Cerebellar nuclear complex (tissue), 1 donor: ENCODE measurements at places on chromosomes 11 and 22.

DNA sequence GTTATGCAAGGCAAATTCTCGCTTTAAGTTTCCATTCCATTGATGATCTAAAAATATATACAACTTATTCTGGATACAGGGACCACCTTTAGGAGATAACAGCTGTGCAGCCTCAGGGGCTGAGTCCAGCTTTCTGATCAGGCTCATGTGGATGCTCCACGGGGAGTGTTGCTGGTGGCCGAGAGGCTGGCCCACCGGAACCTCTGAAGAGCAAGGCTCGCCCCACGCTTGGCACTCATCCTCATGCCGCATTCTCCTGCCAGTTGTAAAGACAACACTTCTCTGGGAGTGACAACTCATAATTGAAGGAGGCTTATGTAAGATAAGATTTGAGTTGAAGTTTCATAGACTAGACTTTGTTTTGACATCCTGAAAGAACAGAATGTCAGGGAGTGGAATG, 123.5 kb downstream of the MPPED1 start:
- no peak for DNase-seq

GRCh38 chr22:45254388-45254787, 13.7 kb upstream of the KIAA0930 start:
- DNase-seq: no peak

GRCh38 chr11:25742800-25743199, 589.1 kb upstream of the ANO3 start:
- no peak for DNase-seq

- no peak for DNase-seq
Measured at GRCh38 chr11:21567645-21568290, 625.1 kb upstream of the ANO5 start.

DNA sequence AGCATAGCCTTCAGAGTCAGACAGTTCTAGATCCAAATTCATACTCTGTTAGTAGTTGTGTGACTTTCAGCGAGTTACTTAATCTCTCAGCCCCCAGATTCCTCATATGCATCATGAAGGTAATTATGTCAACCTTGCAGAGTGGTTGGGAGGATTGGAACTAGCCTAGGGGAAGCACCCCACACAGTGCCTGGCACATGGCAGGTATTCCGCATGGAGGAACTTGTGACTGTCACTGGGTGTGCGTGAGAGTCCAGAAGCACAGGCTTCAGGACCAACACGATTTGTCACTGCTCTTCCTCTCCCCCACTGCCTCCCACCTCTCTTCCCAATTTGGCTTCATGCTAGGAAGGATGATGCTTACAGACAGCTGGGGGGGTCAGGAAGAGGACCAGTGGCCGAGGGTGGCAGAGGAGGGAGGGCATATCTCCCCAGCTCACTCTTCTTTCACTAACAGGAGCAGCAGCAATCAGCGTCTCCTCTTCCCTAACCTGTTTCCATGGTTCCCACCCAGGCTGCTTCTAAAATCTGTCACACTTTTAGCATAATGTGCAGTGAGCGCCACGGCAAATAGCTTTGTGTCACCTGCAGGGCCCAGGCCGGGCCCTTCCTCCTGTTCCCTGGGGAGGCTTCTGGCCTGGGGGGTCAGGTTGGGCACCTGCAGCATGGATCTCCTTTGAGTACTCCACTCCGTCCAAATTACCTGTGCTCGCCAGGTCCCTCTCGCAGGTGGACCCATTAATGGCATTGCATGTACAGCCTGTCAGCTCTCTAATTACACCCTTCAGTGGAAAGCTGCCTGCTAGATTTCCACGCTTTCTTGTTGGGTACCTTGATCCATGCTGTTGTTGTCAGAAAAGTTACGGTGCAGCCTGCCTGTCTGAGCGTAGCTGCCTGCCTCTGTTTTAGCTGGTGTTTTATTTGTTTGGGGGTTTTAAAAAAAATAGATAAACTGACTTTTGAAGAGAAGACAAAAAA, 400.4 kb downstream of the NXPE2 start:
- DNase-seq: no peak

GRCh38 chr22:37185646-37186227, 2.3 kb downstream of the C1QTNF6 start:
- DNase-seq: no peak

GRCh38 chr11:45248501-45249011, 37.6 kb downstream of the SYT13 start:
- no peak for DNase-seq

DNA sequence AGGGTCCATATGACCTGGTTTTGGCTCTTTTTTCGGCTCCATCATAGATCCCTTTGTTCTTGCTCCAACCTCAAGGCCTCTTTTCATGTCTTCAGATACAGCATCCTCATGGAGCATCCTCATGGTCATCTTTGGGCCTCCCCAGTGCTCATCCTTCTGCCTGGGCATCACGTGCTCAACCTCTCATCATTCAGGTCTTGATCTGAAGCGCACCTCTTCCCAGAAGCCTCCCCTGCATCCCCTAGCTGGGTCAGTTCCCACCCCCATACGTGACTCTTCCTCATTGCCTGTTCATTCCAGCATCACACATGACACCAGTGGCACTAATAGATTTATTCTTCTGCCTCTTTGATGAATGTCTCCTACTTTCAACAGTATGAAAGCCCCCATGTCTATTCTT, 192.2 kb downstream of the MIAT start:
- no peak for DNase-seq

- DNase-seq: no peak
Measured at GRCh38 chr11:38315151-38315550, 1717.1 kb upstream of the RAG2 start.

DNA sequence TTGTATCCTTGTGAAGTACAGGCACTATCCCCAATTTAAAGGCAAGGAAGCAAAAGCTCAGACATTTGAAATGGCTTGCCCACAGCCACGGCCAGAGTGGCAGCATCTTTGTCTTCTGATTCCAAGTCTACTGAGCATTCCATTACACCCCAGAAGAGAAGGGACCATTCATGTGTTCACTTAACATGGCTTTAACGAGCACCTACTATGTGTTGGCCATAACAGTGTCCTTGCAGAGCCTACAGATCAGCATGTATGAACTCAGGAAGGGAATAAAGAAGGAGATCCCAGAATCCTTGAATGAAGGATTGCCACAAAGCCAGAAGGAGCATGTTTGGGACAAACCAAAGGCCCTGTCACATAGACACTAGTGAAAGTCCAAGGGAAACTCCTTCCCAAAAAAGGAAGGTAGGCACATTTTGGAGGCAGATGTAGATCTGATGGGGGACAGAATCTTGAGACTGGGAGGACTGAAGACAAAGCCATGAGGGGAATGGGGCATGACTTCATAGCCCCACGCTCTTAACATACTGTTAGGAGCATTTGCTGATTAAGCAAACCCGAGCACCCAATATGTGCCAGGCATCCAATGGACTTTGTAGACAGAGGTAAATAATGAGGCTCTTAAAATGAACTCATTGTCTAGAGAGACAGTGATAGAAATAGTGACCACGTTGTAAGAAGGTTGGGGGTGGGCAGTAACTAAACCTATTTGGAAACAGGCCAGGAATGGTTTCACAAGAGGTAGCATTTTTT, 54.9 kb downstream of the P4HA3 start:
- DNase-seq: no peak

DNA sequence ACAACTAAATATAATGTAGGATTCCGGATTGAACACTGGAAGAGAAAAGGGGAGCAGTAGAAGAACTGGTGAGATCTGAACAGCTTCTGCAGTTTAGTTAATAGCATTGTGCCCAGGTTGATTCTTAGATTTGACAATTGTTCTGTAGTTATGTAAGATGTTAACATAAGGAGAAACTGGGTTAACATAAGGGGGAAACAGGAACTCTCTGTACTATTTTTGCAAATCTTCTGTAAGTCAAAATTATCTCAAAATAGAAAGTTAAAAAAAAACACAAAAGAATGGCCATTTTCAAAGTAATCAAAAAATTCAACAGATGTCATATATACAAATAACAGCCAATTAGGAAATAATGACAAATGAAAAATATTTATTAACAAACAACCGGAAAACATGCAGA, 18.7 kb upstream of the LRP5 start:
- no peak for DNase-seq

DNA sequence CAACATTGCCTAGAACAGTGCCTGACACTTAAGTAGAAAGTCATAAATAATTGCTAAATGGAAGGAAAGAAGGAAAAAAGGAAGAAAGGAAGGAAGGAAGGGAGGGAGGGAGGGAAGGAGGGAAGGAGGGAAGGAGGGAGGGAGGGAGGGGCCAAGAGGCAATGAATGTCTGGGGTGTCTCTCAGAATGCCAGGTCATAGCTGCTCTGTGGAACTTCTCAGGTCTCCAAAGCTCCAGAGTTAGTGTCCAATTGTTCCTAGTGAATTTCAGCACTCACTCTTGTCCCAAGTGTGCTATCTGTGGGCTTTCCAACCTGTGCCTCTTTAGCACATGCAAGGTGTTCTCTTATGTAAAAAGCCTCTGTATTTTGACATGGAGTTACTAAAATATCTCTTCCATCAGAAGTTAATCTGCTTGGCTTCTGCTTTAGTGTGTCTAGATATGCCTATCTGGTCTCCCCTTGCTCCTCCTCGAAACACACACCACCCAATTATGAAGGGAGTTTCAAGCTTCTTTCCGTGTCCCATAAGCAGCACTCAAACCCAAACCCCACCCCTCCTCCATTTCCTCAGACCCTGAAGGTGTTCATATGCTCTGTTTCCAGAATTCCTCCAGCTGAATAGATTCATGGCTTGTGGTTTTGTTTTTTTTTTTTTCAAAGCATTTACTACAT, 56.5 kb downstream of the FAM76B start:
- no peak for DNase-seq

DNA sequence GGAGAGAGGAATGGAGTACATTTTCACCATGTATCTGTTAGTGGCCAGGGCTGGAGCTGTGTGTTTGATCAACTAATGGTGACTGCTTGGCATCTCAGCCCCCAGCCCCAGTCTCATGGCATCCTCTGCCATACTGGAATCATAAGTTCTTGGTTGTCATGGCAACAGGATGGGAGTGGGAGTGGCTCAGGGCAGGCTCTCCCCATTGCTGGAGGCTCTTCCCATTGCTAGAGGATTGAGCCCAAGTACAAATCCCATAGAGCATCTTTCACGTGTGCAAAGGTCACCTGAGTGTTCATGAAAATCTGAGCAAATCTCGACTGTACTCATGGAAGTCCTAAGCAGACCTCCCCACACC, 14.9 kb downstream of the DNAJB13 start:
- no peak for DNase-seq

DNA sequence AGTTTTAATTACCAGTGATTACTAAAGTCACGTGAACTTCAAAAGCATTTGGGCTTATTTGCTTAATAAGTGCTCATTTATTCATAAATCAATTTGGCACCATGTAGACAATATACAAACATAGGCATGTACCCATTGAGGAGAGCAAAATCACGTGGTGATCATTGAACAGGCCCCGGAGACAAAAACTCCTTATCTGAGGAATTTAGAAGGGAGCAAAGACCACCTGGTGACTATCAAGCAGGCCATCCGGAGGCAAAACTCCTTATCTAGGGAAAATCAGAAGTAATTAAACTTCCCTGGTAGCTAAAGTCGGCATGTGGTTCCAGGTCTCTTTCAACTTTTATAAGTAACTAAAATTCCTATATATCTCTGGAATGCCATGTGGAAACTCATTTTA, 5.7 kb upstream of the BTBD10 start:
- DNase-seq: no peak

DNA sequence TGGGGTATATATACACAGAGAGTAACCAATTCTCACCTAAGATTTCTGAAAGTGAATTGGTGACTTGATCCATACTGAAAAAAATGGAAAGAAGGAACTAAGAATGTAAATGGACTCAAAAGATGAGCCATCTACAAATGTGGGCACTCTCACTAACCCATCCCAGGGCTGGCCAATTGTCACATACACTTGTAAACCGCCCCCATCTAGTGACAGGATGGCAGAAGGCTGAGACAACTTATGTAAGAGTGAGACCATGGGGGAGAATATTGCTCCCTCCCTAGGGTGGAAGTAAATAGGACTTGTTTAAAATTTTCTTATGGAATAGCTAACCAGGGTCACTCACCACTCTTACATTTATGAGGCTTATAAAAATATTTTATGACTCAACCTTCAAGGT, 377.1 kb upstream of the ISX start:
- DNase-seq: no peak

DNA sequence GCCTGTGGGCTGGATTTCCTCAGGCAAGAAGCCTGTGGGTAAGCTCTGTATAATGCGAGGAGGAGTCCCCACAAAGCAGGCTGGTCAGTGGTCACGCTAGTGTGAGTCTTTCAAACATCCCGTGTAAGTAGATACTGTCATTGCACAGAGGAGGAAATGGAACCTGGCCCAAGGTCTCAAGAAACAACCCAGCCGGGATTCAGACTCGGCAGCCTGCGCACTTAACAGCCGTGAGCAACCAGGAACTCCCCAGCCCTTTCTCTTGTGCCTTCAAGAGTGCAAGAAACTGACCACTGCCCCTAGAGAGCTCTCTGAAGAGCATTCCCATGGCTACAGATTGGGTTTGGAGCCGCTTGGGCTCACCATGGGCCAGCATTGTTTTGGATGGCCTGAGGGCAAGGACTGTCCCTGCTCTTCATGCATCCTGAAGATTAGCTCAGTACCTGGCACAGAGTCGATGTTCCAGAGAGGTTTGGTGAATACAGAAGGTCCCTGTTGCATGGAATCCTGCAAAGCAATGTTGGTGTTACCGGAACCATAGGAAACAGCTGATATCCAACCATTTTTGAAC, 6.0 kb downstream of the MPST start:
- DNase-seq: no peak

DNA sequence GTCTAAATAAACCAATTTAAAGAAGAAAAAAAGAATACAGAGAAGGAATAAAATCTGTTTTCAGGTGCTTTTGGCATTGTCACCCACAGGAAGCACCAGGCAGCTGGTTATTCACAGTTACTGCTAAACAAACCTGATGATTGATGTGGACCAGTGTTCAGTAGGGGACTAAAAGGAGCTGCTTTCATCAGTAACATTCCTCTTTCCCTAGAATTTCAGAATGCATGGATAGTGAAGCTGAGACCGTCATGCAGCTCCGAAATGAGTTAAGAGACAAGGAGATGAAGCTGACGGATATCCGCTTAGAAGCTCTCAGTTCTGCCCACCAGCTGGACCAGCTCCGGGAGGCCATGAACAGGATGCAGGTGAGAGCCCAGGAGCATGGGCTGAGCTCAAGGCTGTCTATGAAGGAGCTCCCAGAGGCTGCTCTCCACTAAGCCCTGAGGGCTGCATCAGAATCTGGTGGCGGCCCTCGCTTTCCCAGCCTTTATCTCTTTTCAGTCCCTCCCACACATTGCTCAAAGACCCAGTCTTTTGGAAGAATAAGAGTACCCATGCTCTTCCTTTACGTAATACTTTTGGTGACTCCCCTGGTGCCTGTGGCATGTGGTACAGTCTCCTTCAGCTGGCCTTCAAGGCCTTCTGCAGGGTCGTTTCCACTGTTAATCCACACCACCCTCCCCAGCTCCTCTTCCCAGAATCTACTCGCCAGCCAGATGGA, 69.5 kb downstream of the DBX1 start:
- no peak for DNase-seq
